Mucosa of gallbladder (tissue), 1 donor: ENCODE measurements at places on chromosomes 7 and 10. TPM values are rescaled to one million over a fixed set of nuclear protein-coding genes. Genes with fewer than 3 reads are reported as not detected.

The GRM8 gene
- 8.0 TPM for total RNA-seq

DNA sequence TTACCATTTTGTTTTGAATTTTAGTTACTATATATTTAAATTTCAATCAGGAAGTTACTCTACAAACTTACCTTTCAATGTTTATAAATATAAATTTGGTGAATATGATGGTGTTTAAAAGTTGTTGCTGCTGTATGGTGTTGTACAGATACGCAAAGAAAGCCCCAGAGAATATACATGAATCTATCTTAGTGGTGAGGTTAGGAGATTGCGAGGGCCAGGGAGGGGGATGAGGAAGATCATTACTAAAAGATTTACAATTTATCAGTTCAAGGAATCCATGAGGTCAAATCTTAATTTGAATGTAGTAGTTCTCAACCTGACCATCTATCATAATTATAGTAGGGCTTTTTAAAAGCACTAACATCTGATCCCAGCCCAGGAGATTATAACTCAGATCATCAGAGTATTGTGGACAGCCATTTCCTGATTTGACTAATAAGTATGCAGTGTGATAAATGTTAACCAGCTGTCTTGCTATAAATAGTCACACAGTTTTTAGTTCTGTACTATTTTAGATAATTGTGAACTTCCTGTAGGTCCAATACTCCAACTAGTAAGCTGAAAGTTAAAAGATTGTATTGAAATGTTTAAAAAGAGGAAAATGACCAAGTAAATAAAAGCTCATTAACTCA lies 23.6 kb downstream of the FAM3C start:
- no peak for DNase-seq

- no peak for DNase-seq
Measured at GRCh38 chr10:57465155-57465554, 802.5 kb downstream of the IPMK start.

- no peak for DNase-seq
Measured at GRCh38 chr7:28459306-28459705, 47.0 kb downstream of the CREB5 start.

GRCh38 chr10:132879408-132880127 lies 62.8 kb downstream of the CFAP46 start:
- no peak for DNase-seq

- DNase-seq: no peak
Measured at GRCh38 chr7:43749383-43749940, 9.0 kb upstream of the BLVRA start.

DNA sequence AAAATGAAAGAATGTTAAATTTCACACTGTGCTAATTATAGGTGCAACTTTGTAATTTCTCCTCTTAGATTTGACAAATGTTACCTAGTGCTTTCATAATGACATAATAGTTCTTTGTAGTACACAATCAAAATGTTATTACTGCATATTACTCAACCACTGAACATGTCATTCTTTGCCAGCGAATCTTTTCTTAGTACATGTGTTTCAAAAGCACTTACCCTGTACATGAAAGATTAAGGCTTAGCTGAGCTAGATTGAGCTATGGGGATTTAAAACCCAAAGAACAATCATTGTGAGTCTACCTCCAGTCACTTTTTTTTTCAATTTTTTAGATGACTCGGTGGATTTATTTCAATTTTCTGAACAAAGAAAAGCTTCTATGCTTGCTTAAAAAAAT lies 123.5 kb upstream of the FERD3L start:
- no peak for DNase-seq
